NCI-H1930 (cell line): ENCODE measurements at places on chromosomes 16 and 17.
A peak's percentile ranks its signal among the peaks of the same experiment; 100 is the strongest.

- no peak for DNase-seq
Observed at GRCh38 chr17:81901167-81902022, 643 bp upstream of the NPB start.

GRCh38 chr16:53953336-53953735 lies 249.4 kb downstream of the FTO start:
- DNase-seq = no peak

DNA sequence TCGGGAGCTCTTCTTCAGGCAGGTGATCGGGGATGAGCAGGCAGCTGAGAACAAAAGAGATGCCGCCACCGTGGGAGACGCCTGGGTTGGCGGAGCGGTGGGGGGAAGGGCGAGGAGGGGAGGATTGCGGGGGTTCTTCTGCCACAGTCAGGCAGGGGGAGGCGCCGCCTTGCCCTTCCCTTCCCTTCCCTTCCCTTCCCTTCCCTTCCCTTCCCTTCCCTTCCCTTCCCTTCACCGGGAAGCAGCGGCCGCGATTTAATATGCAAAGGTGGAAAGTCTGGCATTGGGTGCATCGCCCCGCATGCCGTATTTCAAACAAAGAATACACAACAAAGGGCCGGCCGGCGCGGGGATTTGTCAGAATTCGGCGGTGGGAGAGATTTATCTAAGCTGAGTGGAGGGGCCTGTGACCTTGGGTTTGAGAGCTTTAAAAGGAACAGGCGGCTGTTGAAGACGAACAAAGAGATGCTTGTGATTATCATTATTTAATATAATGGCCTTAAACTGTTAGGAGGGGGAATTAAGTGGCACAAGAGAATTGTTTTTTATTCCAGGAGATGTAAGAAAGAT lies 262.3 kb upstream of the TNRC6C start:
- no peak for DNase-seq

DNA sequence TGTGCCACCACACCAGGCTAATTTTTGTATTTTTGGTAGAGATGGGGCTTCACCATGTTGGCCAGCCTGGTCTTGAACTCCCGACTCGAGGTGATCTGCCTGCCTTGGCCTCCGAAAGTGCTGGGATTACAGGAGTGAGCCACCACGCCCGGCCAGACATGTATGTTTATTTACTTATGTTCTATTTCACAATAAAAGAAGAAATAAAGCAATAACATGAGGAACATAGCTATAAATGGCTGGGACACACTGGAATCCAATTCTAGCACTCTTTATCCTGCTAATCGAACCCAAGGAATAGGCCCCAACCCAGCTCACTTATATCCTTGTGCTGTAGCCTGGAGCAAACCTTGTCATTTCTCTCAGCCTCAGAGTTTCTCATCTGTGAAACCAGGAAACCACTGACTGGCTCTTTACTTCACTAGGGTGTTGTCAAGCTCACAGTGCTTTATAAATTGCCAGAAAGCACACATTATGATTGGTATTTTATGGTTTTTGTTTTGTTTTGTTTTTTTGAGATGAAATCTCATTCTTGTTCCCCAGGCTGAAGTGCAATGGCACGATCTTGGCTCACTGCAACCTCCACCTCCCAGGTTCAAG lies 4.3 kb upstream of the ODAD4 start:
- no peak for DNase-seq

DNA sequence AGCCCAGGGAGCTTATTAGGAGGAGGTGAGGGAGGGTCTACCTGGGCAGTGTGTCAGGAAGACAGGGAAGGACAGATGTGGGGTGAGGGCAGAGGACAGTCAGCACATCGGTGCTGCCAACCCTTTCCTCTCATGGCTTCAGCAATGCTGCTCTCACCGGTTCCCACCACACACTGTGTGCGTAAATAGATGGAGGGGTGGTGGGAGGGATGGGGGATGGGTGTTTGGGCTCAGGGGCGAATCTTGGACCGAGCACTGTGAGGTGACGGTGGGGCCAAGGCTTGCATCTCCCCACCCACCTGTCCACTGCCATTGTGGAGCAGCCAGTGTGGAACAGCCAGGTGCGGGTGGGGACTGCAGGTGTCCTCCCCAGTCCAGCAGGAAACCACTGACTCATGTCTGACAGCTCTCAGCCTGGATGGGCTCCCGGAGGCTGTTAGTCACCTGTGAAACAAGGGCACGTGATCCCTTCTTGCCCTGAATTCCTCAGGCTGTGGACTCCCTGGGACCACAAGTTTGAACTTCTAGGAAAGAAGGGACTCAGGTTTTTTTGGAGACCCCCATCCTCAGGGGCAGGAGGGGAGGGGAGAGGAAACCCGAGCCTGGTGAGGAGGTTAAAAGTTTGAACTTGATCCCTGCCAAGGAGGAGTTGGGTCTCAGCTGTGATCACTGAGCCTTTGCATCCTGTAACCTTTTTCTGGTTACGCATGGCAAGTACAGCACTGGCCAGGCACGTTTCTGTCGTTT lies 42.7 kb upstream of the SMPD3 start:
- DNase-seq = no peak

DNA sequence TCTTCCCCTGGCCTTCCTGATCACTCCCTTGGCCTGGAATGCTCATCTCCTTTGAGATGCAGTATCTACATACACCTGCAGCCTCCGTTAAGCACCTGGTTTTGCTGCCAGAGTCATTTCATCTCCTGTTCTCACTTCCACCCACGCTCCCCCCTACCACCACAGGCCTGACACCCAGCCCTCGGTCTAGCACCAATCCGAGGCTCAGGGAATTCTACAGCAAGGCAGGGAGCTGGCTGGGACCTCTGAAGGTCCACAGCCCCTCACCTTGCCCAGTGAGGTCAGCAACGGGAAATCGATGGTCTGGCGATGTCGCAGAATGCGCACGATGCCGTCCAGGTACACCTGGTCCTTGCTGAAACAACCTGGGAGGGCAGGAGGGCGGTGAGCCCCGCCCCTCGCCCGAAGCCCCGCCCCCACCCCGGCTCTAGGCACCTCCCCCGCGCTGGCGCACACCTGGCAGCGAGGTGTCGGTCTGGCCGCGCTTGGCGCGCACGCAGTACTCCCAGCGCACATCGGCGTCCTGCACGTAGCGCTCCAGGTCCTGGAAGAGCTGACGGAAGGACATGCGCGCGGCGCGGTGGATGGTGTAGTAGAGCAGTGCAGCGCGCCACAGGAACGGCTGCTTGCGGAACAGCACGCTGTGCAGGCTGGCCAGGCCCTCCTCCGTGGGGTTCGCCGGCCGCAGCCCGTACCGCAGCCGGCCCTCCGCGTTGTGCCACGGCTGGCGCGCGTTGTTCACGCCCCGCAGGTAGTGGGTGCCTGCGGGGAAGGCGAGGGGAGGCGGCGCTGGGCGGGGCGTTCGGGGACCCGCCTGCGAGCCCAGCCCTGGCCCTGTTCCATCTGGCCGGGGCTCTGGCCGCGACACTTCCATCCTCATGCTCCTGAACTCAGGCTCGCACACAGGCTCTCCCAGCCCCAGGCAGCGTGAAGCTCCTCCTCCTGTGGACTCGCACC lies 5.7 kb downstream of the MATCAP1 start:
- peak; percentile 60 for DNase-seq

DNA sequence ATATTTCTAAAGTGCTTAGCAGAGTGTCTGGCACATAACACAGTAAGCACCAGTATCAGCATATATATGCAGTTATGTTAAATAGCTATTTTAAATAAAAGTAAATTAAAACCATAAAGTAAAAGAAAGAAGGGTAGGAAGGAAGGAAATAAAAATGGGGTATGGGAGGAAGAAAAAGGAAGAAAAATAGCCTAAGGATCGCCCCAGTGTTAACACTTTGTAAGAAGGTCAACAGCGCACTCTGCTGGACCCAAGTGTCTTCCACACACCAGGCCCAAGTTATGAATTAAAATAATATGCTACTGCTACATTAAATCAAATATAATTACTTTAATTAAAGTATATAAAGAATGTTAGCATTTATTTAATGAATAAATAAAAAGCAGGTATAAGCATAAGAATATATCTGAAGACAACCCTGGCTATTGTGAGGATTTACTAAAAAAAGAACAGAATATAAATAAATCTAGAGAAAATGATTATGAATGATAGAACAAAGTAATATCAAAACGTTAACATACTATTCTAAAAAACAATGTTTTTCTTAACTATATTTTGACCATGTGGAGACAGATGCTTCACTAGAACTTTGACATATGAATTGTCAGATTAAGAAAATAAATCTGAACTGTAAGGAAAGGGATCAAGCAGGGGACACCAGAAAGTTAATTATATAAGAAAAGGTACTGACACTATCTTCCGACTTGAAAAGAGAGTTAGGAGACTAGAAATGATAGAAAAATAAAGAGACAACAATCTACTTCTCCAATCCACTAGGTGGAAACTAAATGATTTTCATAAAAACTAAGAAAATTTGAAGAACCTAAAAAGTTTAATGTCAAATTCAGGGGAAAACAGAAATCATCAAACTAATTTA lies 25.9 kb downstream of the BRIP1 start:
- DNase-seq = peak; percentile 59

- no peak for DNase-seq
Observed at GRCh38 chr16:57708168-57708567, 13.6 kb downstream of the DRC7 start.

DNA sequence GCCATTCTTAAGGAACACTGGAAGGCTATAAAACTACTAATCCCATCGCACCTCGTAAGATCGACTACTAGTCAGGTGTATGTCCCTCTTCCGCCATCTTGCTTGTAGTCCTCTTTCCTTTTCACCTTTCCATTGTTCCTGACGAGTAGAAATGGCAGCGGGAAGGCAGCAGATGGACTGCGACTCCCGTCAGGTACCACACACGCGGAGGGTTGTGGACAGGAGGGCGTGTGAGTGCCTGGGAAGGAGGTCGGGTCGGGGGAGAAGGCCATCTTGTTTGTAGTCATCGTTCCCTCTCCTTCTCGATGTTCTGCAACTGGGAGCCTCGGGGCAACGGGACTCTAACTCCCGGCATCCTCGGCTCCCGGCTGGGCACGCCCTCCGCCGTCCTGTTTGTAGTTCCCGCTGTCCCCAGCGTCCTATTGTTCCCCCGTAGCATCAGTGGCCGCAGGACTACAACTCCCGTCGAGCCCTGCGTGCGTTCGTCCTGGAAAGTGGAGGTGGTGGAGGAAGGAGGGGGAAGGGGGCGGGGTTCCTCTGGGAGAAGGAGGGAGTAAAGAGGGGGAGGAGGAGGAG lies 324 bp upstream of the FBXL19 start:
- DNase-seq = peak; percentile 99

- no peak for DNase-seq
Observed at GRCh38 chr17:1939981-1940809, 84.9 kb downstream of the RTN4RL1 start.

GRCh38 chr17:46026166-46027047 lies 27.4 kb downstream of the STH start:
- DNase-seq = no peak

- no peak for DNase-seq
Observed at GRCh38 chr17:6099492-6099891, 29.3 kb downstream of the WSCD1 start.

DNA sequence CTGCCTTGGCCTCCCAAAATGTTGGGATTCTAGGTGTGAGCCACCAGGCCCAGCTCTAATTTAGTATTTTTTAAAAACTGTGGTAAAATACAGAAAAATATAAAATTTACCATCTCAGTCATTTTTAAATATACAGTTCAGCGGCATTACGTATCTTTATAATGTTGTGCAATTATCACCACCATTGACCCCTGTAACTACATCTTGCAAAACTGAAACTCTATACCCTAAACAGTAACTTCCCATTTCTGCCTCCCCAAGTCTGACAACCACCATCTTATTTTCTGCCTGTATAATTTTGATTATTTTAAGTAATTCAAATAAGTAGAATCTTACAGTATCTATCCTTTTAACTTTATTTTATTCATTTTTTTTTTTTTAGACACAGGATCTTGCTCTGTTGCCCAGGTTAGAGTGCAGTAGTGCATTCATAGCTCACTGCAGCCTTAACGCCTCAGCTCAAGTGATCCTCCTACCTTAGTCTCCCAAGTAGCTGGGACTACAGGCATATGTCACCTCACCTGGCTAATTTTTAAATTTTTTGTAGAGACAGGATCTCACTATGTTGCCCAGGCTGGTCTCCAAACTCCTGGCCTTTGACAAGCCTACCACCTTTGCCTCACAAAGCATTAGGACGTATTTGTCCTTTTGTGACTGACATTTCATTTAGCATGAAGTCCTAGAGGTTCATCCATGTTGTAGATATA lies 10.9 kb upstream of the GGA2 start:
- no peak for DNase-seq

- DNase-seq = no peak
Observed at GRCh38 chr16:48907906-48908634, 298.1 kb upstream of the N4BP1 start.

- DNase-seq = no peak
Observed at GRCh38 chr16:64823481-64824075, 298.3 kb downstream of the CDH11 start.

GRCh38 chr16:89504091-89504490 lies 4.1 kb upstream of the SPG7 start:
- DNase-seq = no peak

DNA sequence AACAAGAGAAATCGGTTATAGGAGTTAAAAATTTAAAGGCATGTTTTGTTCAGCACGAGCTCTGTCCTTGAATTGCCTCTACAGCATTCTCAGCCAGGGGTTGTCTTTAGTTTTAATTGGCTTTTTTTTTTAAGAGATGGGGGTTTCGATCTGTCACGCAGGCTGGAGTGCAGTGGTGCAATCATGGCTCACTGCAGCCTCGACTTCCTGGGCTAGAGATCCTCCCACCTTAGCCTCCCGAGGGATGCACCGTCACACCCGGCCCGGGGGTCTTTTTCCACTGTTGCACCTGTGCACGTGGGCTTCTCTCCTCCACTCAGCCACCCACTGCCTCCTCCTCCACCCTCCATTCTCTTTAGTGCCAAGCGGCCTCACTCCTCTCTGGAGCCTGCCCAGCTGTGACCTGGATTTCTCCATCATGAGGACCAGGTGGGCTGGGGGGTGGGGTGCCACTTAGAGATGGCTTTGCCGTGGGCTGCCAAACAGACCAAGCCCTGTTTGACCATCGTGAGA lies 106.8 kb upstream of the SEC14L1 start:
- no peak for DNase-seq

DNA sequence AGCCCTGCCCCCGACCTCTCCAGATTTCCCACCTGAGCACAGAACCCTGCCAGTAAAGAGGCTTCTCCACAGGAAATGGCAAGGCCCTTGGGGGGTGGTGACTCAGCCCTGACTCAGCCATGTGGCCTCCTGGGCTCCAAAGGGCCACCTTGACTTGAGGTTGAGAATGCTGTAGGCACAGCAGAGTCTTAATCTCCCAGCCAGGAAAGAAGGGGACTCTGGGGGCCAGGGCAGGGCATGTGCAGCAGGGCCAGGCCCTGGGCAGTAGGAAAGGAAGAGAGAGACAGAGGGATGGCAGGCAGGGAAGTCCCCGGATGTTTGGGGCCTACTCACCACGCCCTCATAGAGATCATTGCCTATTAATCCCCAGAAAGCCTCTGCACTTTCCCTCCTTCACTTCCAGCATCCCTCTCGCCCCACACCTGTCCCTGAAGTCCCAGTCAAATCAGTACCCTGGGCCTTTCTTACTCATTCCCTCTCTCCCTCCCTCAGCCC lies 4.8 kb upstream of the ITGA3 start:
- no peak for DNase-seq

- DNase-seq = no peak
Observed at GRCh38 chr17:21218101-21218500, 4.1 kb upstream of the TMEM11 start.
